Vagina (tissue), 2 donors: ENCODE measurements at places on chromosomes 16 and 17.

GRCh38 chr17:6427279-6427781 is 7.6 kb downstream of the AIPL1 start:
- no peak for DNase-seq

DNA sequence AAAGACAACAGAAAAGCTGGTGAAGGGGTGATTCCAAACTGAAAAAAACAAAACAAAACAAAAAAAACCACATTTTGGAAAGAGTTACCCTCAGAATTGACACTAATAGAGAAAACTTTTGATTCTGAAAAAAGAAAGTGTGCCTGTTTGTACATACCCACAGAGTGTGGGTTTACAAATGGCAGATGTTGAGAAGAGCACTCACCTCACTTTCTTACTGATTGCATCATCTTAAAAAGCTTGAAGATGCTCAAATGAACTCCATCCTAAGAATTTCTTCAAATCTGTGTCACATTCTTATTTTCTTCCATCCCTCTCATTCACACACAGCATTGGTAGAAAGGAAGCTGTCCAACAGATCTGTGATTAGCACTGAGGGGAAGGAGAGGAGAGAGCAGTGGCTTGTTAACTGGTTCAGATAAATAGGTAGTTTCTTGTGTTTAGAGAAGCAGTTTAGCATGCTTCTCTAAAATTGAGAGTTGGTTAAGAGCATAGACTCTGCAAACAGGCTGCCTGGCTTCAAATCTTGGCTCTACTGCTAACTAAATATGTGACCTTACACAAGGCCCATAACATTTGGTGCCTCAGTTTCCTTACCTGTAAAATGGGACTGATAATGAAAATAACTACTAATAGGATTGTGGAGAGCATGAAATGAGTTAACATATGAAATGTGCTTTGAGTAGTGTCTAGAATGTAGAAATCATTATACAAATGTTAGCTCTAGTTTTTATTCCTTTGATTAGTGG is 6.9 kb downstream of the GNAO1 start:
- no peak for DNase-seq

GRCh38 chr16:83285921-83286320 is 521.9 kb upstream of the HSBP1 start:
- DNase-seq, result no peak

GRCh38 chr16:76235025-76235424 is 42.2 kb upstream of the CNTNAP4 start:
- no peak for DNase-seq

- DNase-seq, result no peak
These were observed 11.4 kb downstream of the CIITA start for GRCh38 chr16:10888320-10888937.
